ENCODE measurements at places on chromosomes 12 and 14.

DNA sequence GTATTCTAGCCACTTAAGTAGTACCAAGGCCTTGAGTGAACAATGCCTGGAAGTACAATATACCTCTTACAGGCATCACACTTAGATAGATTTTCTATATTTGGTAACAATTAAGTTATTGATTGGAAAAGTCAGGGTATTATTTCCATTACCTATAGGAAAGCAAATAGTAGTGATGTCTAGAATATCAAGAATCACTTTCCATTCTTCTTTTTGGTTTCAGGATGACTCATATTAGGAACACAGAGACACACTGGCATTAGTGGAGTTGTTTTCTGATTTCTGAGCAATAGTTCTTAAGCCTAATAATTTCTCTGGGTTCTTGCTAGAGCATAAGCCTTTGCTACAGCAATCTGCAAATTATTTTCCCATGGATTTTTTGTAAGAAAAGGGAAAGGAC lies 1640.0 kb upstream of the SEL1L start:
- no peak for DNase-seq

DNA sequence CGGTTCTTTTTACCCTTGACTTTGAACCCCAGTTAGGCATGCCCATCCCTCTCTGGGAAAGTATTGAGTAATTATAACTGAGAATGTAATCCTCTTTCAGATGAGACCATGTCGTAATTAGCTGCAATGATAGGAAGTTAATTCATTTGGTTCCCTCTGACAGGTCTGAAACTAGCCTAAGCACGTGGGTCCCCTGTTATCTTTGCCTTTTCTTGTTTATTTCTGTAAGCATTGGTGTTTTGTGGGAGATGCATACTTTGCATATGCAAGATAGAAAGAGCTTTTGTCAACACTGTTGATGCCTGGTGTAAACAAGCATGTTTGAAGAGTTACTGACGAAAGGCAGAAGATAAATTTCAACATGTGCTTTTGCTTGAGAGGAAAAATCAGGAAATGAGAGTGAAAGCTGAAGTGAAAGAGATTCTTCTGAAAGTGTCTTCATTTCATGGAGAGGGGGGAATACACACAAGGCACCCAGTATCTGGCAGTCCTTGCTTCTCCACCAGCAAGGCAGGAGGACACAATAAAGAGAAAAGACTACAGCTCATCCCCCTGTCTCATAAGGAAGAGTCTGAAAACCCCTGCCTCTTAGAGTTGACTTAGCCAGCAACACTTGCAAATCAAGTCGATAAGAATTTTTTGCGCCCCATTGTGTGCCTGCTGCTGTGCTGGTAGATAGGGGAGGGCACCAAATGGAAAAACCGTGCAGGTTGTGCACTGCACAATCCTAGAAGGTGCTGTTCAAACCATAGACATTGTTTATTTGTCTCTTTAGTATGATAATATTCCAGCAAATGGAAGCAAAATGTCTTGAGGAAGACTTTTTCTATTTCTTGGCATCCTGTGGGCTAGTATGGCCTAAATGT lies 77.8 kb downstream of the SLC24A4 start:
- DNase-seq, result no peak

DNA sequence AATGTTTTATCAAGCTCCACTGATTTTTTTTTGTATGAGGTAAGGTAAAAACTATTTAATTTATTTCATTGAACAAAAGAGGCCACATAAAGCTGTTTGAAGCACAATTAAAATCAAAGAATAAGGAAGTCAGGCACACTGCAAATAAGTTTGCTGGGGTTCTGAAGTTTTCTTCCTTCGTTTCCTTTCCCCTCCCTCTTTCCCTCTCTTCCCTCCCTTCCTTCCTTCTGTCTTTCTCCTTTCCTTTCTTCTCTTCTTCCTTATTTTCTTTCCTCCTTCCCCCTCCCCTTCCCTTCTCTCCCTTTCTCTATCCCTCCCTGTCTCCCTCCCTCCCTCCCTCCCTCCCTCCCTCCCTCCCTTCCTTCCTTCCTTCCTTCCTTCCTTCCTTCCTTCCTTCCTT lies 78.7 kb downstream of the ALX1 start:
- no peak for DNase-seq

DNA sequence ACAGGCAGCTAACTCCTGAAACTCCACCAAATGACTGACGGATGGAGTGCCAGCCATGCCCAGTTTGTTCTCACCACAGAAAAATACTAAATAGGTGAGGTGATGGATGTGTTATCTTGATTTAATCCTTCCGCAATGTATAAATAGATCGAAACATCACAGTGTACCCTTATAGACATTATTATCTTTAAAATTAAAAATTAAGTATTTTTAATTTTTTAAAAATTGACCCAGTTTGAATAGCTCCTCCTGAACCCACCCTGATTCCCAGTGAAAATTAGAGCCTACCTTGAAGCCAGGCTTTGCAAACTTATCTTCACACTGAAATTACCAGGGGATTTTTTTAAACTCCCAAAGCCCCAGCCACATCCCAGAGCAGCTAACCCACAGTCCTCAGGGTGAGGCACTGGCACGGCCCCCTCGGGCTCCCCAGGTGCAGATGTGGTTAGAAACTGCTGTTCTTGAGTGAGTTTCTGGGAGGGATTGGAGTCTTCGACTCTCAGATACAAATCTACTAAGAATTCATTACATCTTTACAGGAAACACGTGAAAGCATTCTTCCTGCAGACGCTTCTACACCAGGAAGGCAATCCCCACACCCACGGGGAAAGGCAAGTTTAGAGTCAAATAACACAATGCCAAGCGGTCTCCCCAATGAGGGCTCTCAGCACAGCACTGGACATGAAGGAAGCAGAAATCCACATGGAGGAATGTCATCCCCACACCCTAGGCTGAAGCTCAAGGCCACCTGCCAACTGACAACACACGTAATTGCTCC lies 126.4 kb downstream of the RIMBP2 start:
- no peak for DNase-seq

GRCh38 chr14:88198446-88198845 lies 124.6 kb downstream of the KCNK10 start:
- DNase-seq, result peak; percentile 34

DNA sequence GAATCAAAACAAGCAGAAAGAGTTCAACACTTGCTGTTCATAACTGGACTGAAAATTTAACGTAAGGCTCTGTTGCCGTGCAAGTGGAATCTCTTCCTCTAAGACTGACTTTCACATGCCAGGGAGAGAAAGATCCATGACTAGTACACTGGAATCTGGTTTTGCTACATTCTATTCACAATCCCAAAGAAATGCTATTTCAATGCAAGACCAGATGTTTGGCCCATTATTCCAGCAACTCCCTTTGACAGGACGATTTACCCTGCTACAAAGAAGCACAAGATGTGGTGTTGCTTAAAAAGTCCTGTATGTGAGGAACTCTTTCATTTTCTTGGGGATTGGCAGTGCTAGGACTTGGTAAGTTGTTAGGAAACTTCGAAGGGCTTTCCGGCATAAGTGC lies 17.4 kb downstream of the RFC5 start:
- DNase-seq, result no peak

DNA sequence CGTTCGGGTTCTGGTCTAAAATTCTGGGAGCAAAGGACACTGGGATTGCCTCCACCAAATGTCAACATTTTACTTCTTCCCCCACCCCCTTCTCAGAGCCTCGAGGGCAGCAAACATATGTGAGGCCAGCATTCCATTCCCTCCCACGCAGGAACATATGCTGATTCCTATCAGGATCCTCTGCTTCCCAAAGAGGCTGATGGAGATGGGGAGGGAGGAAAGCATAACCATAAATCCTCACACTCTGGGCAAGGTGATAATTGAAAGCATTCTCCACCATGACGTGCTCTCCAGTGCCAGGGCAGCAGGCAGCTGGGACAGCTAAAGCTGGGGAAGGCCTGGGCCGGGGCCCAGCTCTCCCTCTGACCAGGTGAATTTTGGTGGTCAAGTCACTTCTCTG lies 395.0 kb downstream of the ZFP36L1 start:
- DNase-seq, result no peak

- no peak for DNase-seq
Observed at GRCh38 chr14:68939893-68940613, 39.0 kb downstream of the ACTN1 start.

GRCh38 chr14:35235840-35236239 lies 56.3 kb upstream of the PSMA6 start:
- no peak for DNase-seq

DNA sequence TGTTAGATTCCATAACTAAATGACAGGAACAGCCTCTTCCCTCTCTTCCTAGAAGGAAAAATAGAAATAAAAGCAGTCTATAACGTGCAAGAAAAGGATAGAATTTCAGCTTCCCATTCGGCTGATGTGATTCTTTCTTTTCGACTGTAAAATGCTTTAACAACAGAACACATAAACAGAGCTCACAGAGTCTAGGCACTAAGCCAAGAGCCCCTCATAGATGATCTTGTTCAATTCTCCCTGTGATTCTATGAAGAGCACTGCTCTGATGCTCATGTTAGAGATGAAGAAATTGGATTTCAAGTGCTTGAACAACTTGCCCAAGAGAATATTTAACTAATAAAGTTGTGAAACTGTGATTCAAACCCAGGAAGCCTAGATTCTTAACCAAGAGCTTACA lies 232.7 kb downstream of the RPAP3 start:
- no peak for DNase-seq

GRCh38 chr12:112131686-112132085 lies 6.3 kb downstream of the TRAFD1 start:
- no peak for DNase-seq

DNA sequence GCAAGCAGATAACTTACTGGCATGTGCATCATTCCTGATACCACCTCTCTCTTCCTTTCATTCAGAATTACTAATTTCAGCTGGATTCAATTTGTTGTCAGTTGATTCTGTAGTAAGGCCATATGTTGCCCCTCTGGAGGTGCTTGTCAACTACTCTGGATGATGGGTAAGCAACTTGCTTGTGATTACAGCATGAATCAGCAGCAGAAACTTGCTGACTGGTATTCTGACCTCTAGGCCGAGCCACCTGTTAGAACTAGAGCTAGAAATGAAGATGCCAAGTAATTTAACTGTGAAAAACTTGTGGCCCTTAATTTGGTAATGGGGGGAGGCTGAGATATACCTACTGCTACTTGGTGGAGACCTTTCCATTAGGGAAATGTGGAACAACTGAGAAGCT lies 5.1 kb downstream of the RNF10 start:
- no peak for DNase-seq

GRCh38 chr12:122825773-122826724 lies 9.2 kb upstream of the HIP1R start:
- DNase-seq, result no peak

GRCh38 chr14:92585981-92586937 lies 72.7 kb downstream of the RIN3 start:
- no peak for DNase-seq

- no peak for DNase-seq
Observed at GRCh38 chr12:52038447-52038846, 12.8 kb upstream of the NR4A1 start.

DNA sequence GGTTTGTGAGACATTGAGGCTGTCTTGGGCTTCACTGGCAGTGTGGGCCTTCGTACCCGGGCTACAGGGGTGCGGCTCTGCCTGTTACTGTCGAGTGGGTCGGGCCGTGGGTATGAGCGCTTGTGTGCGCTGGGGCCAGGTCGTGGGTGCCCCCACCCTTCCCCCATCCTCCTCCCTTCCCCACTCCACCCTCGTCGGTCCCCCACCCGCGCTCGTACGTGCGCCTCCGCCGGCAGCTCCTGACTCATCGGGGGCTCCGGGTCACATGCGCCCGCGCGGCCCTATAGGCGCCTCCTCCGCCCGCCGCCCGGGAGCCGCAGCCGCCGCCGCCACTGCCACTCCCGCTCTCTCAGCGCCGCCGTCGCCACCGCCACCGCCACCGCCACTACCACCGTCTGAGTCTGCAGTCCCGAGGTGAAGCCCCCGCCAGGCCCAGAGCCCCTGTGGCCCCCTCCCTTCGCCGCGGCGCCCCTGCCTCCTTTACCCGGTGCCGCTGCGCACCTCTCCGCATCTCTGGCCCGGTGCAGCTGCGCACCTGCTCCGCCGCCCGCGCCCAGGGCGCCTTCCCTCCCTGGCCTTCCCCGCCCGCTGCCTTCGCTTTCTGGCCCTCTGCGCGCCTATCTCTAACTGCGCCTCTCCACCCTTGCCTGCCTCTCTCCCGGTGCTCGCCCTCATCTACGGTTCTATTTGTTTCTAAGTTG lies at the start of gene ENO2:
Gene ENO2, plus strand, starts transcription at position 335 of the 701 bp plus-strand sequence. CDS start 1,253 bp downstream, outside the sequence.
- peak; percentile 56 for DNase-seq

GRCh38 chr12:11746024-11746771 lies 96.7 kb downstream of the ETV6 start:
- DNase-seq, result no peak

DNA sequence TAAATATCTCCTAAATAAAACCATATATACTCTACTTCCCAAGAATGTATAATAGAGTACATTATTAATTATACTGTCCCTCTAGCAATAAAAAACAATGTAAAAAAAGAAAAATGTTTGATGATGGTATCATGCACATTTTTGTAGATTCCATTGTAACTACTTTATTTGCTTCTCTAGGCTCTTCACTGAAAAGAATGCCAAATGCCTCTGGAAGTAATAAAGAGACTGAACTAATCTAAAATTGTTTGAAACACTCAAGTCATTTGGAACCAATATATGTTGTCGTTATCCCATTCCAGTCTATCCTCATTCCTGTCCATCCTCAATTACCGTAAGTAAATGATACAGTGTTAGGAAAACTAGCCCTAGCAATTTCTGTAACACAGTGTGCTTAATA lies 233.6 kb downstream of the C12orf50 start:
- DNase-seq, result no peak

GRCh38 chr14:20757965-20758364 lies 10.2 kb upstream of the EDDM3B start:
- DNase-seq, result no peak

DNA sequence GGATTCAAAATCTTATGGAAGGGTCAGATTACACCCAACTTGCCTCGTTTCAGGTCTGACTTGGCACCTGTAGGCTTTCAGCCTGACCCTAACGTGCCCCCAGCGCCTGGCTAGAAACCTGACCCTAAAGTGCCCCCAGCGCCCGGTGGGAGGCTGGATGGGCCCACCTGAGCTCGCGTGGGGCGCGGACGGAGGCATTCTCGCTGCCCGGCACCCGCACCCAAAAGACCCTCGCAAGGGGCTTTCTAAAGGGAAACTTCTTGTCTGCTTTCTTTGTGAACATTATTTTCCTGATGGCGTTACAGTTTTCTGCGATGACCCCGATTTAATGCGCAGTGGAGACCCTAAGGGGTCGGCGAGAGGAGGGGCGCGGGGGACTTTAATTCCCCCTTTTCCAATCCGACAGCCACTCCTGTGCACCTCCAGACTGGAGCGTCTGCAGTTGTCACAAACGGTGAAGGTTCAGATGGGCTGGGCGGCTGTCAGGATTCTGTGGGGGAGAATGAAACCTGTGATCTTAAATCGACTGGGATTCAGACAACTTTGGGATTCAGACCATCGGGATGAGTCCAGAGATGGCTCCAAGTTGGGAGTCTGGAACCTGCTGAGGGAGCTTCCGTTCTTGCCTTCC lies 751 bp upstream of the HRK start:
- DNase-seq, result no peak

GRCh38 chr14:68596701-68597100 lies 196.2 kb downstream of the ZFP36L1 start:
- no peak for DNase-seq

- DNase-seq, result no peak
Observed at GRCh38 chr12:124493809-124494750, 73.3 kb downstream of the NCOR2 start.

GRCh38 chr14:50954811-50955372 lies 10.6 kb upstream of the PYGL start:
- peak; percentile 78 for DNase-seq
